CD8-positive, alpha-beta memory T cell (primary cell): ENCODE measurements at places on chromosomes 3 and 15. TPM values are rescaled to one million over a fixed set of nuclear protein-coding genes. Genes with fewer than 3 reads are reported as not detected.

- DNase-seq, result no peak
Measured at GRCh38 chr3:157045238-157045850, 114.6 kb downstream of the CCNL1 start.

DNA sequence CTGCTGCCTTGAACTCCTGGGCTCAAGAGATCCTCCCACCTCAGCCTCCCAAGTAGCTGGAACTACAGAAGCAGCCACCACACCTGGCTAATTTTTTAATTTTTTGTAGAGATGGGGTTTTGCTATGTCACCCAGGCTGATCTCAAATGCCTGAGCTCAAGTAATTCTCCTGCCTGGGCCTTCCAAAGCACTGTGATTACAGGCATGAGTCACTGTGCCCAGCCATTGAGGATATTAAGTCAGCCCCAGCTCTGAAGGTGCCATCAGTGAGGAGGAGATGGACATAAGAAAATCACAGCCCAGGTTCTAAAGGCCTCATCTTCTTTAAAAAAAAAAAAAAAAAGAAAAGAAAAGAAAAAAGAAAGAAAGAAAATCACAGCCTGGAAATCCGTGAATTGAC lies 26.6 kb upstream of the PSTPIP1 start:
- no peak for DNase-seq

GRCh38 chr3:45546716-45547701 lies 47.5 kb upstream of the LIMD1 start:
- DNase-seq, result no peak

DNA sequence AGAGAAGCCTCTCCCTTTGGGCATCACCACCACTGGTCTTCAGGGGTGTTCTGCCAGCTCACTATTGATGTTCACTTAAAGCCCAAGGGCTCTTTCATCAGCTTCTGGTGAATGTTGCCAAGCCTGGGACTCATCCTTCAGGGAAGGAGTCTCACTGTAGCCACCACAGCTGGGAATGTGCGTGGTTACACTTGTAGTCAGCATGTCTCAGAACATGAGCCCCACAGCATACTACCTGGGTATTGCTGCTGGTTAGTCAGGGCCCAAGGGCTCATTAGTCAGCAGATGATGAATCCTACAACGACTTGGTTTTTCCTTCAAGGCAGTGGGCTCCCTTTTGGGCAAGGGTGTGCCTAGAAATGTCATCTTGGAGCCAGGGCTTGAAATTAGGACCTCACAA lies 412.9 kb downstream of the VGLL3 start:
- no peak for DNase-seq

GRCh38 chr15:59282515-59283337 lies 76.1 kb downstream of the LDHAL6B start:
- DNase-seq, result no peak

DNA sequence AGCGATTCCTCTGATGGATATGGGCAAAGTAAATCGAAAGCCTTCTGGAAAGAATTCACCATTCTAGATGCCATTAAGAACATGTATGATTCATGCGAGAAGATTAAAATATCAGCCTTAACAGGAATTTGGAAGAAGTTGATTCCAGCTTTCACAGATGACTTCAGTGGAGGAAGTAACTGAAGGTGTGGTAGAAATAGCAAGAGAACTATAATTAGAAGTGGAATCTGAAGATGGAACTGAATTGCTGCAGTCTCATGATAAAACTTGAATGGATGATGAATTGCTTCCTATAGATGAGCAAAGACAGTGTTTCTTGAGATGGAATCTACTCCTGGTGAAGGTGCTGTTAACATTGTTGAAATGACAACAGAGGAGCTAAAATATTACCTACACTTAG lies 30.1 kb upstream of the TBC1D23 start:
- DNase-seq, result no peak

GRCh38 chr15:27219636-27220035 lies 248.7 kb downstream of the GABRG3 start:
- no peak for DNase-seq

DNA sequence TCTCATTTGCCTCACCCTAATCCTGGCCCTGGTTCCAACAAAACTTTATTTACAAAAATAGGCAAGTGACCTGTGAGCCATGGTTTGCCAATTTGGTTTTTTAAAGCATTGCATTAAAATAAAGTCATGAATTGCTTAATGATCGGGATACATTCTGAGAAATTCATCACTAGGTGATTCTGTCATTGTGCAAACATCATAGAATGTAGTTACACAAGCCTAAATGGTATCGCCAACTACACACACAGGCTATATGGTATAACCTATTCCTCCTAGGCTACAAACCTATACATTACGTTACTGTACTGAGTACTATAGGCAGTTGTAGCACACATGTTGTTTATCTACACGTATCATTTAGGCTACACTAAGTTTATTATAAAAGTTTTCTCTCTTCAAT lies 45.9 kb upstream of the SSR3 start:
- DNase-seq, result no peak

DNA sequence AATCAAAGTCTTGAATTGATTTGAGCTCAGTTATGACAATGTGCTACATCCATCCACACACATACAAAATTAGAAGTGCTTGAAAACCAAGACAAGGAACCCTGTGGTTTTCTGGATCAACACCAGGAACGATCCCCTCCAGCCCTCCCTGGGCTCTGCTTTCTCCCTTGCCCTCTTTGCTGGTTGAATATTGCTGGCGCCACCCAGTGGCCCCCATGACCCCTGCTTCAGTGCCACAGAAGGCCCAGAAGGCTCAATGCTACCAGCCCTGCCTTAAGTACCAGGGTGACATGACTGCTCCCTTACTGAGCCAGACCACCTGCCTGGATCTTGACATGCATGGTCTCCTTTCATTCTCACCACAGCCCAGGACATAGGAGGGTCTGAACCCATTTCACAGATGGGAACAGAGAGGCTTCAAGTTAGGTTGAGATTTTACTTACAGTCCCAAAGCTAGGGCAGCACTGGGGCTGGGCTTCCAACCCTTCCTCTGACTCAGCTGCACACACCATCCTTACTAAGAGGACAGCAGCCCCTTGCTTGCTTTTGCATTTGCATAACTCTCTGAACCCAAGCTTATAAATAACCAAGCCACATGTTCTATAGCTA lies 15.0 kb downstream of the IL12A start:
- no peak for DNase-seq

Gene IL16
- total RNA-seq, result 73.4 TPM

Gene ACOX2
- total RNA-seq, result not detected
